Cortex of kidney (tissue), 1 donor: ENCODE measurements at places on chromosomes 4 and X.

- no peak for DNase-seq
These were observed 51.6 kb upstream of the ELOVL6 start for GRCh38 chr4:110250023-110250387.

GRCh38 chr4:122687531-122688061 is 44.9 kb upstream of the BBS12 start:
- DNase-seq = no peak

- no peak for DNase-seq
These were observed 104.4 kb downstream of the RTL5 start for GRCh38 chrX:72027024-72027913.

GRCh38 chr4:38326499-38326898 is 337.5 kb upstream of the KLF3 start:
- no peak for DNase-seq

GRCh38 chrX:63764946-63765345 is 20.1 kb downstream of the ARHGEF9 start:
- no peak for DNase-seq

DNA sequence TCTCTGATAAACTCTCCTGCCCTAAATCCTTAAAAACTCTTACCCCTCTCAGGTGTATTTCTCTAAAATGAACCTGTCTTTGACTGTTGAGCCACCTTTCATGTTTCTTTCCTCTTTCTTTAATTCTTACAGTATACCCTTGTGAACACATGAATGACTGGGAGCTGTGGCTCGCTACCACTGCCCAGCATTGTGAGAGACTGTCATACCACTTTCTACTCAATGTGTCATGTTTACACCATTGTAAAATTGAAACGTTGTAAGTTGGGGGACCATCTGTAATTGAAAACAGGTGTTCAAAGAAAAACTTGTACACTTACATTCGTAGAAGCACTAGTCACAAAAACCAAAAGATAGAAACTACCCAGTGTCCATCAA is 66.9 kb downstream of the ZNF182 start:
- no peak for DNase-seq

DNA sequence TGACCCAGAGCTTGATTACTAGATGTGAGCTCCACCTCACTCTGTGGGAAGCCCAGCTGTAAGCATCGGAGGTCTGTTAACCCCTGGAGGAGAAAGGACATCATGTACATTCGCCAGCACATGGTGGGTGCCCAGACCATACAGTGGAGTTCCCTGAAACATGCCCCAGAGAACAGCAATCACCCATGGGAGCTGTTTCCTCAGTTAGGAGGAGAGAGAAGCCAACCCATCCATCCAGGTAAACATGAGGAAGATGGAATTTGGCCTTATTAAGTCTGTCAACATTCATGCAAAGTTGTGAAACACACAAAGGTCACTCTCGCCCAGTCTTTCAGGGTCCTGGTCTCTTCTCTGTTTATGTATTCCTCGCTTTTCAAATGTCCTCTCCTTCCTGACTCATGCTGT is 354.7 kb downstream of the ANK2 start:
- no peak for DNase-seq

GRCh38 chr4:176377780-176378179 is 58.0 kb downstream of the SPCS3 start:
- DNase-seq = no peak

GRCh38 chr4:55393461-55394320 is 2.1 kb upstream of the TMEM165 start:
- DNase-seq = no peak

GRCh38 chr4:185958094-185958747 is 110.7 kb upstream of the TLR3 start:
- no peak for DNase-seq

GRCh38 chrX:119726900-119727555 is 31.4 kb upstream of the SOWAHD start:
- DNase-seq = no peak

DNA sequence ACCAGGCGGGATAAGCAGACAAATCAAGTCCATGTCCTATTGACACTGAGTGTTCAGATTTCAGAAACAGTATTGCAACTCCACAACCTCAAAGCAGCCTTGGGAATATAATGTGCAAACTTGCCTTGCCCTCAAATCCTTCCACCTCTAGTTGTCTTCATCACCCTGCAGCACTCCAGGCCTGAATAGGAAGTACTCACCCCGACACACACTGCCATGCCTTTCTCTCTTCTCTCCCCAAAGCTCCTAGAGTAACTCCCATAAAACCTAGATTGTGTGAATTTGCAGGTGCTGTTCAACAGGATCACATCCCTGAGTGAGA is 19.6 kb downstream of the ACSL1 start:
- DNase-seq = no peak

GRCh38 chr4:152536545-152537182 is 772 bp upstream of the FBXW7 start:
- no peak for DNase-seq

DNA sequence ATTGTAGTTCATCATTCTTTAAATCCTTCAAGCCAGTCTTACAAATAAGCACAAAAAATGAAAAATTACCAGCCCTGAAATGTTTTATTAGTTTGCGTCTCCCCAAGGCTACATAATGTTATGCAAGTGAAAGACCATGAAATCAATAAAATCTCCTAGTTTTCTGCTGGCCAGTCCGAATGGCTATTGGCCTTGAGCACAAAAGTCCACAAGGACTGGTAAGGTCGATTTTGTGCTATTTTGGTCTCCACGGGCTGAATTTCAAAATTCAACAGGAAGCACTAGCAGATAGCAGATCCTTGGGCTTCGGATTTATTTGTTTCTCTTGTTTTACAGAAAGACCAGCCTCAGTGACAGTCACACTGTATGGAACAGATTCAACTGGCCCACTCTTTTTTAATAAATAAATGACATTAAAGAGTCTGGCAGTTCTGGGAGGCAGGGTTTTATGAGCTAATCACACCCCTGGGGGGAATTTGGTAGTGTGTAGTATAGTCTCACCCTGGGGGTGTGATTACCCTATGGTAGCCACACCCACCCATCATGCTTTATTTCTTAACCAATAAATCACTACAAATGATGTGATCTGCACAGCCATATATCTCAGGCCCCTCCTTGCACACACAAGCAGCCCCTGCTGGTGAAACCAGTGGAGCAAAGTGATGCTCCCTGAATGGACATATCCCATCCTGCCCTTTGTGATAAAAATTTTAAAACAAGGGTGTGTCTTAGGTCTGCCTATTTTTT is 51.1 kb upstream of the TMEM33 start:
- DNase-seq = no peak

DNA sequence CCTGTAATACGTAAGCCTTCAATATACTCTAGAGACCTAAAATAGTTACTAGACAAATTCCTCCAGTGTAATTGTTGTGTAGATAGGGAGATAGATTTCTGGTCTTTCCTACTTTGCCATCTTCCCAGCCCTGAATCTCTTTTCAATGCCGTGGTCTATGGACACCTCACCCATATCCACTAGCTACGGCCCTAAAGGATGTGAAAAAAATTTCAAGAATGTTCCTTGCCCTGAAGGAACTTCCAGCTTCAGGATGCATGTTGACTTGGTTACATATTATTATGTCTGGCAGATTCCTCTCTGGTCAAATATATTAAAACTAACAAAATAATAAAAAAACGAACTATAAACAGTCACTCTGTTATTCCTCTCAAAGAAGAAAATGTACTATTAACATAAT is 52.4 kb upstream of the TSPAN5 start:
- DNase-seq = no peak

DNA sequence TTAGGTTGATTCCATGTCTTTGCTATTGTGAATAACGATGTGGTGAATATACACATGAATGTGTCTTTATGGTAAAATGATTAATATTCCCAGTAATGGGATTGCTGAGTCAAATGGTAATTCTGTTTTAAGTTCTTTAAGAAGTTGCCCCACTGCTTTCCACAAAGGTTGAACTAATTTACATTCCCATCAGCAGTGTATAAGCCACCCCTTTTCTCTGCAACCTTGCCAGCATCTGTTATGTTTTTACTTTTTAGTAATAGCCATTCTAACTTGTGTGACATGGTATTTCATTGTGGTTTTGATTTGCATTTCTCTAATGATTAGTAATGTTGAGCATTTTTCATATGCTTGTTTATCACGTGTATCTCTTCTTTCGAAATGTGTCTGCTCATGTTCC is 503.3 kb downstream of the PCDH18 start:
- DNase-seq = no peak

GRCh38 chr4:151922811-151923210 is 162.0 kb upstream of the GATB start:
- DNase-seq = no peak

DNA sequence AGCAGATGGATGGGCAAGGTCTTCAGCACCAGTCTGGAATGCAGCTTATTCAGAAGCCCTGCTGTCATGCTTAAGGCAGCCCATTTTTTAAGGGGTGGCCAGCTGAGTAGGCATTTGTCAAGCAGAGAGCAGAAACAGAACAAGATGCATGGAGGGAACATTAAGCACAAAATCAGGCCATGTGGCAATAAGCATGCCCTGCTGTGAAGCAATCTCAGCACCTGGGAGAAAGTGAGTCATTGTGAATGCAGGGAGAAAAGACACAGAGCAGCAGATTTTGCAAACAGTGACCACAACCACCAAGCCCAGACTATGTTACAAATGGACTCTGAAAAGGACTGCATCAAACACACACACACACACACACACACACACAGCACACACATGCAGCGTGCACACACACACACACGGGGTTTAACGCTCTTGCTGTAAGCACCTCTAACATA is 94.1 kb upstream of the GALNT7 start:
- DNase-seq = no peak

GRCh38 chr4:126976850-126977632 is 655.7 kb upstream of the INTU start:
- no peak for DNase-seq

GRCh38 chr4:16257611-16258010 is 31.3 kb upstream of the TAPT1 start:
- no peak for DNase-seq

- no peak for DNase-seq
These were observed 15.0 kb downstream of the RGN start for GRCh38 chrX:47093248-47093647.

GRCh38 chrX:46750889-46751288 is 8.0 kb downstream of the SLC9A7 start:
- no peak for DNase-seq

DNA sequence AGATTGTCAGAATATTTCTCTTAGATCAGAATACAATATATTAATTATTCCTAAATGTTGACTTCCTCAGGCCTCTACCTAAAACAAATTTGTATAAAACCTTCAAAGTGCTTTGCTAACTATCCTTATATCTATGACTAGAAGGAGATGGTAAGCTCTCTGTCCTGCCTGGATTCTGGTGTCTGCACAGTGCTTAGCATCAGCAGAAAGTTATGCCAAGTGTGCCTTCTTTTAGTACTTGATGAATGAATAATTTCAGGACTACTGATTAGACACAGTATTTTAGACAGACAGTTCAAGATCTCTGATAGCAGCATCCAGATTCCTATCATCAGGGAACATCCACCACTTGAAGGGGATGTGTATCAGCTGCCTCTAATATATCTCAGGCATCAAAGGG is 242.4 kb upstream of the TLL1 start:
- no peak for DNase-seq

GRCh38 chr4:150242820-150243458 is 164.7 kb downstream of the DCLK2 start:
- no peak for DNase-seq

DNA sequence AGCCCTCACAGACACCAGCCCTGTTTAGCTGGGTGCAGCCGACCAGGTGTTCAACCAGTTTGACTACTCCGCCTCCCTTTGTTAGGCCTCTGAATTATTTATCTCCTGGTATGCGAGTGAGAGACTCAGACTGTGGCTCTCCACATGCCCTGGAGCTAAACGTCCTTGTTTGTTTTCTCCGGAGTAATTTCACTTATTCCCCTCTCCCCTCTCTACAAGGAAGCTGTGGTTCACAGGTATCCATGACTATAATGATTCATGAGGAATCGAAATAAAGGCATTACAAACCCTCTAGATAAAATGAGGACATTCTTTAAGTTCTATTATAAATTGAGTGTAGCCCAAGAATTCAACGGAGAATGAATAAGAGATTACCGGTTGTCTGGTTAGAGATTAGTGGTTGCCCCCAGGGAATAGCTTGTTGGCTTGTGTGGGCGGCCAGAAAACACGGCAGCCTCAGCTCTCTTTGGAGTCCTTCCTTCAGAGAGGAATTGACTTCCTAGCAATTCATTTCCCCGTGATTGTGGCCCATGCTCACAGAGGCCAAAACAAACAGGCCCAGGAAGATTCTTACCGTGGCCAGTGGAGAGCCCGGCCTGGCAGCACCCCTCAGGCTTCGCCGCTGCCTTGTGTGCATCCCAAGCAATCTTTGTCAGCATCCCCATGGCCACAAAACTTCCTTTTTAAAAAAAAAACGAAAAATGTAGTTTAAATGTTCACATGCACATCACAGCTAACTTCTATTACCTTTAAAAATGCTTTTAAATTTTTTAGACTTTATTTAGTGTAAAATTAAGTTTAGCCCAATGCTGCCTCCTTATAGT is 60.2 kb upstream of the CBR4 start:
- no peak for DNase-seq

DNA sequence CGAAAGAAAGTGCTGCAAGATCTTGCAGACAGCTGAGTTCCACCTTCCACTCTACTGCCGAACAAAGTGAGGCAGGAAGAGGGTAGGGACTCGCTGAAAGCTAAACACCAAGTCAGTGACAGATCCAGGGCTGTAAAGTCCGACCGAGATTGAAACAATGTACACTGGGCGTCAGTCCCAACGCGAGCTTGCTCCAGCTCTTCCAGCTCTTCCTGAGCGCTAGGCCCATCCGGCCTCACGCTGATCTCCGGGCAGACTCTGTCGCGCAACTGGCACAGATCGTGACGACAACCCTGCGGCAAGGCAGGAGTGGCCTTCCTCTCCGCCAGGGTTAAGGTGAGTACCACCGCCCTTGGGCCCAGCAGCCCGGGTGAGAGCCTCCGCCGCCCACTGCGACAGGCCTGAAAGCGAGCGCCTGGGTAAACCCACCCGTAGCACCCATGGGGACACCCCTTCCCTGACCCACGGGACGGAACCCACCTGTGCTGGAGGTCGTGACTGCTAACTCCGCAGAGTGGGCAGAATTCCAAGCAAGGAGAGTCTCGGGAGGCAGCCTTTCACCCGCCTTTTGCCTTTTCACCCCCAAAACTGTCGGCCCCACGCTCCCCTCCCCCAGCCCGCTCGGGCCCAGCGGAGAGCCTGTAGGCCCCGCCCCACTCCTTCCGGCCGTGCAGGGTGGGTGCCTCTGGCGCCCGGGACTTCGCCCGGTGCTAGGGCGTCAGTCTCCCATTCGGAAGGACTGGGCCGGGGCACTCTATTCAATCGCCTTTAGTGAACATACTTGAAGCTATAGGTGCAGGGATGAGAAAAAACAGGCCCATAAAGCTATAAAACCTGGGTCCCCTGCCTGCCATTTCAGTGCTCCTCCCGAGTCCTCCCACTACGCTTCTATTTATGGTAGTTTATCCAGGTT is at the start of gene TMLHE:
Gene TMLHE, minus strand, starts transcription at position 641 of the 913 bp plus-strand sequence. CDS start 67,676 bp downstream, outside the sequence.
- DNase-seq = no peak

- DNase-seq = no peak
These were observed 220.4 kb downstream of the GRID2 start for GRCh38 chr4:92524131-92524530.

DNA sequence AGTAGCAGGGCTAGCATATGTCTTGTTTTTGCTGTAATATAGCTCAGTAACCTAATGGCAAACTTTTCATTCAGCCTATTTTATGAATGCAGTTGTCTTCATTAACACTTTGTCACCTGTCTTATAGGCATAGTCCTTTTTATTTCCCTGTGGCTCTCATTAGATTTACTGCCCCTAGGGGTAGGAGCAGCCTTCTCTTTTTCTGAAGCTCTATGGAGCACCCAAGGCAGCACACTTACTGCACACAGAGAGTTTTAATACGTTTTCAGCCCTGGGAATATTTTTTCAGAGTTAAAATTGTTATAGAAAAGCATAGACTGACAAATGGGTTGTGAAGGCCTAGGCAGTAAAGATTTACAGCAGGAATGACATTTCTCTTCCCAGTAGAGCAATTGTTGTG is 406.8 kb downstream of the TMA16 start:
- no peak for DNase-seq
